ENCODE measurements at places on chromosomes 3 and 15.

DNA sequence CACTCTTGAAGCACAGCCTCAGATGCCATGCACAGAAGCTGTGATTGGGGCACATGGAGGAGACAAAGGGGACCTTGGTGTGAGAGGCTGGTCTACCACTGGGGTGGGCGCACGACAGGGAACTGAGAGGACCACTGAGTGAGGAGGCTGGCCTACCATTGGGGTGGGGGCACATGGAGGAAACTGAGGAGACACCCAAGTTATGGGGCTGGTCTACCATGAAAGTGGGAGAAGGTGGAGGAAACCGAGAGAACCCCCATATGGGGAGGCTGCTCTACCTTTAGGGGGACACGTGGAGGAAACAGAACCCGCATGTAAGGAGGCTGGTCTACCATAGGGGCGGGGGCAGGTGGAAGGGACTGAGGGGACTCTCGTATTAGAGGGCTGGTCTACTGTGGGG, 153.4 kb downstream of the FBLN2 start:
- no peak for DNase-seq

DNA sequence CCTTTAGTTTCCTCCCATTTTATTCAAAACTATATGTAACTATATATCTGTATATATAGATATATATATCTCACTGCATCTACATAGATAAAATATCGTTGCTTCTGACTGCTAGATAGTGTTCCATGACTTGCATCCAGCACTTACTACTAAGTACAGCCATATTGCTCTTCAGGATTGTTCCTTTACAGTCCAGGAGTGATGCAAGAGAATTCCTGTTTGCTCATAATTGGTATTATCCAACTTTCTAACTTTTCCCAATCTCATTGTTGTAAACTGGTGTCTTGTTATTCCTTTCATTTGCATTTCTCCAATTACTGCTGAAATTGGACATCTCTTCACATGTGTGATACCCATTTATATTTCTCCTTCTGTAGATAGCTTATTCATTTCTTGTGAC, 99.8 kb upstream of the STRIT1 start:
- DNase-seq, result no peak

GRCh38 chr3:140384028-140384771, 293.7 kb upstream of the TRIM42 start:
- no peak for DNase-seq

DNA sequence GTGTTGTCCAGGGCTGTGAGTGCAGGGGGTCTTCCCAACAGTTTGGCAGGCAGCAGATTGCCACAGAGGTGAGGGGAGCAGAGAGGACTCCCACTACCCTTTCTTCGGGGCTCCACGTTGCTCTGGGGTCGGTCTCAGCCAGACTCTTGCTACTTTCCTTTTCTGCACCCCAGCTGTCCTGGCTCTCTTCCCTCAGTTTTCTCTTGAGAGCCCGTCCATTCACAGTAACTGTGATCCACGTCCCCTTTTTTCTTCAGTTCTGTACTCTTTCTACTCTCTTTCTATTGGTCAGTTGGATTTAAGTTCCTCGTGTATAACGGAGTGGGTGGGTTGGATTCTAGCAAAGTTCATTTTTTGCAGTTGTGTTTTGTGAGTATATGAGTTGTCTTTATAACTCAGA, 105.8 kb downstream of the UNC13C start:
- DNase-seq, result no peak

GRCh38 chr3:38627956-38628355, 21.5 kb downstream of the SCN5A start:
- DNase-seq, result no peak

DNA sequence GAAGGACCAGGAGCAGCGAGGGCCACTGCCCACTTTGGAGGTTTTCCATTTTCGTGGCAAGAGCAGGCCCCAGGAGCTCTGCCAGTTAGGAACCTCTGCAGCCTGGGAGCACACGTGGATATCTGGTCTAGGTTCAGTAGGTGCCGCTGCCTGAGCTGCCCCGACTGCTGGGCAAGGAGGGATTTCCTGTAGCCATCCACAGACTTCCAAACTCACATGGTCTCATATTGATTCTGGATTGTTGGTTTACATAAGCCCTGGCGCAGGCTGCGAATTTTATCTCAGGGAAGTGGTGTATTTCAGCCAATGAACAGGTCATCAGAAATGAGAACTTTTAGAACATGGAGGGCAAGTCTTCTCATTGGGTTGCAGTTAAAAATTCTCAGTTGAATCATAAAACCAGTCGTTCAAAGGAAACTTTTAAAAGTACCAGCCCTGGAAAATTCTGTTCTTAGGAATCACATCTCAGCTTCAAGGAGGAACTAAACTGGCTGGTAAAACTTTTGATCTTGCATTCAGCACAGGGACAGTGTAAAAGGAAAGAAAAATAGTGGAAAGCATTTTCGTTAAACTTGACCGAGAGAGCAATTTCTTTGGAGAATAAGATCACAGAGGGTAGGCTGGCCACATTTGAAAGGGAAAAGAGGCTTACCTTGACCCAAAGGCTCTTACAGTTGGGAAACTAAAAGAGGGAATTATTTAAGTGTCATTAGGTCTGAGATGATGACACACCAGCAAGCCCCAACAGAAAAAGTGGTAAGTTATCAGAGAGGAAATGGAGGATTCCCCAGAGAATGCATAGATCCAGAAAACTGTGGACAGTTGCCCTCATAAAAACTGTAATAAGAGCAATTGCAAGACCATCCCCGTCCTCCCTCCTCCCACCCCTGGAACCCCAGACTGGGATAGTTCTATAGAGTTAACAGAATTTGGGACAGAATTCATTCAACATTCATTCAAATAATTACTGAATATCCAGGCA, 6.4 kb upstream of the RTP3 start:
- DNase-seq, result no peak

GRCh38 chr3:72368331-72368975, 479.8 kb downstream of the SHQ1 start:
- no peak for DNase-seq

DNA sequence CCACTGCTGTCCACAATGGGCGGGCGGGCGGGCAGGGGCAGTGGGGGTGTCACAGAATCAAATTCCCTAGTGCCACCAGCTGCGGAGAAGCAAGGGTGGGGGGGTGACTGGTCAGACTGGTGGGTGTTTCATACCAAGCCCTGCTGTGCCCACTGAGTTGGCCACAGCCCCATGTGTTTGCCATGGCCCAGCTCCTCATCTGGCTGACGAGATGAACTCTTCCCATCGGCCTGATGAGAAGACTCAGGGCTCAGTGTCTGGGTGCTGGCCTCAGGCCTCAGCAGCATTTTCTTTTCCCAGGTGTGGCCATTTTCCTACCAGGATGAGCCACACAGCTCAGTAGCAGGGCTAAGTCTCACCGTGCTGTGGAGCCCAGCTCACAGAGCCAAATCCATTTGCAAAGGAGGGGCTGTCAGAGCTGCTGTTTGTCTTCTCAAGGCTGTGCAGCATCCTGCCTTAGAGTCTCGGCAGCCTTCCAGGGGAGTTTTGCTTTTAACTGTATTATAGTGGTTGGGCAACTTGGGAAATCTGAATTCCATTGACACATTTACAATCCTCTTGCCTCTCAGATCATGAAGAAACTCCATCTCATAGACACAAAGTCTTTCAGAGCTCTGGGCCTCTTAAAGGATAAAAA, 176.8 kb downstream of the ABHD5 start:
- DNase-seq, result no peak

DNA sequence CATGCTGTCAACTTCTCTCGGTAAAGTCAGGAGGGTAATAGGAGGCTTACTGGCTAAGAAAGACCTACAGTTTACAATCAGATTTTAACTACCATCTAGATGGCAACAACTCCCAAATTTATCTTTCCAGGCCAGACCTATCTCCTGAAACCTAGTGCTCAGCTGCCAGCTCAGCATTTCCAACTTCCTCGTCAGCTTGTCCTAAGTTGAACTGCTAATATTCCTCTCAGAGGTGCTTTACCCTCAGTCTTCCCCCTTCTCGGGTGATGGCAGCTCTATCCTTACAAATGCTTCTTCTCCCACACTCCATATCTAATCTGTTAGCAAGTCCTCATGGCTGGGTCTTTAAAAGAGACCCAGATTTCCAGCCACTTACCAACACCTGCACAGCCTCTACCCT, 36.9 kb upstream of the UBE2E2 start:
- no peak for DNase-seq

- DNase-seq, result no peak
Observed at GRCh38 chr3:11152301-11152700, 2.0 kb upstream of the HRH1 start.

DNA sequence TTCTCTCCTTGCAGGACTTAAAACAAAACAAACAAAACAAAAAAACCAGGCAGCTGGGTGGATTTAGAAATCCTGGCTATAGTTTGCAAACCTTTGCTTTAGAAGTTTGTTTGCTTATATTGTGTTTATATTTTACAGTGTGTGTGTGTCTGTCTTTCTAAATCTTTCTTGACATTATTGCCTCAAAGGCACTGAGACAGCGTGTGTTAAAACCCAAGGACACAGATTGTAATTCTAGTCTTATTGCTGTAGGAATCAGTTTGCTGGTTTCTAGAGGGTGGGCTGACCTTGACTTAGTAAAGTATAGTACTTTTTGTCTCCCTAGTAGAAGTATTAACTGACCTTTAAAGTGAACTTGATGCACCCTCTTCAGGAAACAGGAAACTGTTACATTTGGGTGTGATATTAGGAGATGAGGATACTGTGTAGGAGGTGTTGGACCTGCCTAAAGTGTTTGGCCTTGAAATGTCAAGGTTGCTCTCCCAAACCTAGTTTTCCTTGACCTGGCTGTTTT, 71.0 kb downstream of the TCF12 start:
- no peak for DNase-seq

- DNase-seq, result no peak
Observed at GRCh38 chr15:75038231-75038630, 14.8 kb downstream of the PPCDC start.

GRCh38 chr15:61118885-61119284, 110.2 kb downstream of the RORA start:
- no peak for DNase-seq

DNA sequence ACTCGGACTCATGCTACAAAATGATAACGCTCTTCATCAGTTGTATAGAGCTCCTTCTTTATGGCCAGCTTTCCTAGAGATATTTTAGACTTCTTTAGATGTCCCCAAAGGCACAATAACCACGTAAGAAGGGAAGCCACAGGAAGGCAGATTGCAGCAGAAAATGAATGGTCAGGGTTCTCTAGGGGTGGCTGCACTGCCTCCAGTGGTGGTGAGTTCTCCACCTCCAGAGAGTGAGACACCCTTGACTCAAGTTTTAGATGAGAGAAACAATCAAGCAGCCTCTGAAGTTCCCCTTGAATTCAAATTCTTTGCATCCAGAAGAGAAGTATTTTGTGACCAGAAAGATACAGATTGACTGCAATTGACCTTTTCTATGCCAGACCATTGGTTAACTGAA, 191.5 kb downstream of the TP63 start:
- no peak for DNase-seq

GRCh38 chr15:37138591-37139215, 38.4 kb upstream of the MEIS2 start:
- no peak for DNase-seq

DNA sequence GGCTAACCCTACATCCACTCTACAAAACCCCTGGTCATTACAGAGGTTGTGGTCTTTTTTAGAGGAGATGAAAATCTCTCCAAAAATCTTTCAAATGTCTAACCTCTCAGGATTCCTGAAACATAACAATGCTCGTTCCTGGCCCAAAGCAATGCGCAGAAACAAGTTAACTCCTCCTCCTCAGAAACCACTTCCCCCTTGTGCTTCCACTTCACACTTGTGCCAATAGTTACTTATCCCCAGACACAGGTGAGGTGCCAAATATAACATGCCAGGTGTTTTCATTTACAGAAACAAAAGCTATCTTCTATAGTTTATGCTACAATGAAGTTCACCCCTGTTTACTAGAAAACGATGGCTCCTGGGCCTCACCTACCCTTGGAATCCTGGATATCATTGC, 6.2 kb downstream of the NDUFAF1 start:
- no peak for DNase-seq

DNA sequence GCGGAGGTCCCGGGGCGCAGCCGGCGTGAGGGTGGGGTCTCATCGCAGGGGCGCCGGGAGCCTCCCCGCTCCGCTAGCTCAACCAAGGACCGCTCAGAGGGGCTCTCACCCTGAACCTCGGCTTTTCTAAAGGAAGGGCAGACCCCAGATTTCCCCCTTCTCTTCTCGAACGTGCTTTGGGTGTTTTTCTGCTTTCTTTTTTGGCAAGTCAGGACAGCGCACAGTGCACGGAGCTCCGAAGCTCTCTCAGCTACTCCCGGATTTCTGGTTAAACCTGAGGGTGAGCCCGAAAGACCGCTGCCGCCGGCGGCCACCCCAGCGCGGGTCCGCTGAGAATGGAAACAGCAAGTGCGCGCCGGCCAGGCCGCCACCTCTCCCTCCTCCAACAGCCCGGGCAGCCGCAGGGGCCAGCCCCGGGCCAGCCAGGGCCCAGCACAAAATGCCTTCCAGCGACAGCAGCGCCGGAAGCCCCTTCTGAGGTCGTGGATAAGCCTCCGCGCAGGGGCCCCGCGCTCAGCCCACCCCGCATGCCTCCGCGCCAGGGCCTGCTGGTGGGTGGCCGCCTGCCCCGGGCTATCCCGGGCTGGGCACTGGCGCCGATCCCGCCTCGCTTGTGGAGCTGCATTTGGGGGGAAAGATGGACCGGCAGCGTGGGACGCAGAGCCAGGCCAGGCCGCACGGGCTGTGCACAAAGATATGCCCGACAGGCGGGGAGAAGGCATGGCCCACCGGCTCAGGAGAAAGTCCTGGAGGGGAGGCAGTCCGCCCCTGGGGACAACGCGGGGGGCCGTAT, 8.2 kb upstream of the OCA2 start:
- DNase-seq, result no peak

DNA sequence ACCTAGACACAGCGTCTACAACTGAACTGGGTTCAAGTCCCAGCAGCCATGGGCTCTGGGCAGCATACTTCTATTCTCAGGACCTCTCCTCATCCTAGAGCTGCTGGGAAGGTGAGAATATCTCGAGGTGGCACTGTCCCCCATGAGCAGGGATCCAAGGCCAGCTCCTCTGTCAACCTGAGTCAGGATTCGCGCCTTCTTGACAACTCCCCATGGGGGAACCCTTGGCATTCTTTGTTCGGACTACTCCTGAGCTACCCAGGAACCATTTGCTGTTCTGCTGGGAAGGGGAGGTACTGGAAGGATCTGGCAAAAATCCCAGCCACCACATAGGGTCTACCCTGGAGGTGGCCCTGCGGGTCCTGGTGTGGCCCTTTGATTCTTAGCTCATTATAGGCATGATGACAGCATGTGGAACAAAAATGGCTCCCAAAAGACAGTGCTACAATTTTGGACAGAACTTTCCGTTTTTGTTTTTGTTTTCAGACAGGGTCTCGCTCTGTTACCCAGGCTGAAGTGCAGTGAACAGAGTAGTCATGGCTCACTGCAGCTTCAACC, 22.3 kb downstream of the PLXNB1 start:
- DNase-seq, result no peak

GRCh38 chr3:167031364-167032049, 348.6 kb downstream of the ZBBX start:
- no peak for DNase-seq

DNA sequence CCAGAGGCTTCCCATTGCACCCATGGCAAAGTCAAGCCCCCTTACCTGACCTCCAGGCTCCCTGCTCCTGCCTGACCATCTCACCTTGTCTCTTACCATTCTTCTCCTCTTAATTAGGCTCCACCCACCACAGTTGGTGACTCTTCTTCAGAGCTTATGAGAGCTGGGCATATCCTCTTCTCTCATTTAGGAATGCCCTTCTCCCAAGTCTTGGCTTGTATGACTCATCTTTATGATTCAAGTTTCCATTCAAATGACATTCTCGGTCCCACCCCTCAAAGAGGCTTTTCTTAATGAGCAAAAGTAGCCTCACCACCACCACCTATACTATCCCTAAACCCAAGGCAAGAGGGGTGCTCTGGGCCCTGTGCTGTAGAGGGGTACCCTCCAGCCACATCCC, 55.3 kb upstream of the NUDT16 start:
- no peak for DNase-seq
